ENCODE measurements at places on chromosomes 1 and 21.
A peak's percentile ranks its signal among the peaks of the same experiment; 100 is the strongest.

DNA sequence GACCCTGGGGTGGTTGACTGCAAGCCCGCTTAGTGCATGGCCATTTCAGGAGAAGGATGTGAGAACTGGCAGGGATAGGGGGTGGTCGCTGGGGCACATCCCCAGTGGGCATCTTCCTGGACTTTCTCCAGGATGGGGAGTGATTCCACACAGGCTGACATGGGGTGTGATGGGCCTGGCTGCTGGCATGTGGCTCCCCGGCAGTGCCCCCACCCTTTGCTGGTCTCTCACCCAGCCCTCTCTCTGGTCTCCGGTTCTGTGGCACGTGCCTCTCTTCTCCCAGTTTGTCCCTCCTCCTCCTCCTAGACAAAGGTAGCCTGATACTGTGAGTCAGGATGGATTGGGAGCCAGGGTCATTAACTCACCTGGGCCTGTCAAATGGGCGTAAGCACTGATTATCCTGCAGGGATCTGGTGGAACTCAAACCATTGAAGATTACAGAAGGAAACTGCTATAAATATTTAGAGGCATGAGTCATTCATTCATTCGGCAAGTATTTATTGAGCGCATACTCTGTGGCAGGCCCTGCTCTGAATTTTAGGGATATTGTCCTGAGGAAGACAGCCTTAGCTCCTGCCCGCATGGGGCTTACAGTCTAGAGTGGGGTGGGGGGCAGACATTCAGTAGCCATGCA, 23.6 kb upstream of the EPS8L3 start:
- DNase-seq = no peak

GRCh38 chr1:119052267-119052666, 64.1 kb upstream of the TBX15 start:
- DNase-seq = no peak

DNA sequence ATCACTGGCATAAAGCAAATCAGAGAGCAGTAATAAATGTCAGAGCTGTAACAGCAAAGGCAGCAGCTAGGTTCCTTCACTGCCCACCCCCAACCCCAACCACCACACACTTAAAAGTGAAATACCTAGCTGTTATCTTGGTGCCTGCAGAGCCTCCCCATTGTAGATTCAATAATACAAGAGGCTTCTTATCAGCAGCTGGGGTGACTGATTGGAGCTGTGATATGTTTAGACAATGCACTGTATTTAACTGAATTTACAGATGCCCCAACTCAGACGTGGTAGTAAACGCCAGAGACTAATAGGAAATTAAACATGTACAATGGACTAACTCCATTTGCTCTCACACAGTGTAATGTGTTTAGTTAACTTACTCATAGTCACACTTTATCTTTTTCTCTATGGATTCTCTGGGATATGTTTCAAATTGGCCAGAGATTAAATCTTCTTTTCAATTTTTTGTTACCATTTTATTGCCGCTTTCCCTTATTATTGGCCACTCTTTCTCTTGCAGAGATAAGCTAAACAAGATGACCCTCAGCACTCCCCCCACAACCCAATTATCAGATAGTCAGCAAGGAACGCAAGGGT, 117.1 kb downstream of the ESRRG start:
- DNase-seq = no peak

- no peak for DNase-seq
These were observed 111.5 kb upstream of the MAGI3 start for GRCh38 chr1:113278777-113279176.

GRCh38 chr1:175174309-175175102, 18.1 kb downstream of the KIAA0040 start:
- DNase-seq = no peak

- DNase-seq = no peak
These were observed 5.2 kb downstream of the PFKFB2 start for GRCh38 chr1:207058252-207058651.

- no peak for DNase-seq
These were observed 14.8 kb upstream of the WASF2 start for GRCh38 chr1:27504588-27505419.

GRCh38 chr1:64846573-64847430, 101.9 kb downstream of the RAVER2 start:
- DNase-seq = no peak

GRCh38 chr1:20325844-20326420, 35.3 kb downstream of the VWA5B1 start:
- no peak for DNase-seq

- DNase-seq = no peak
These were observed 13.3 kb downstream of the F3 start for GRCh38 chr1:94528299-94528698.

- DNase-seq = no peak
These were observed 4.7 kb downstream of the BTBD19 start for GRCh38 chr1:44812822-44813543.

- peak; percentile 9 for DNase-seq
These were observed 343.2 kb downstream of the OLFM3 start for GRCh38 chr1:101653482-101653946.

GRCh38 chr1:60990714-60991090, 91.7 kb upstream of the NFIA start:
- no peak for DNase-seq

DNA sequence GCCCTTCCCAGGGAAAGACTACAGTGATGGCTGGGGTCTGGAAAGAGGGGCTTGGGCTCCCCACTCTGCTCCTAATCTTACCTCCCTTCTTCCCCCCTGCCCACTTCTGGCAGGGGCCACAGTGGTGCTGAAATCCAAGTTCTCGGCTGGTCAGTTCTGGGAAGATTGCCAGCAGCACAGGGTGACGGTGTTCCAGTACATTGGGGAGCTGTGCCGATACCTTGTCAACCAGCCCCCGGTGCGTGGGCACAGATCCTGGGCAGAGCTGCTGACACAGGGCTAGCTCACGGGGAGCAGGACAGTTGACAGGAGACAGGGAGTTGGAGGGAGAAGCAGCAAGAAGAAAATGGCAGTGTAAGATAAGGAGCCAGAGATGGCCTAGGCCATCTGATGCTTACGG, 2.4 kb downstream of the SLC27A3 start:
- DNase-seq = no peak

DNA sequence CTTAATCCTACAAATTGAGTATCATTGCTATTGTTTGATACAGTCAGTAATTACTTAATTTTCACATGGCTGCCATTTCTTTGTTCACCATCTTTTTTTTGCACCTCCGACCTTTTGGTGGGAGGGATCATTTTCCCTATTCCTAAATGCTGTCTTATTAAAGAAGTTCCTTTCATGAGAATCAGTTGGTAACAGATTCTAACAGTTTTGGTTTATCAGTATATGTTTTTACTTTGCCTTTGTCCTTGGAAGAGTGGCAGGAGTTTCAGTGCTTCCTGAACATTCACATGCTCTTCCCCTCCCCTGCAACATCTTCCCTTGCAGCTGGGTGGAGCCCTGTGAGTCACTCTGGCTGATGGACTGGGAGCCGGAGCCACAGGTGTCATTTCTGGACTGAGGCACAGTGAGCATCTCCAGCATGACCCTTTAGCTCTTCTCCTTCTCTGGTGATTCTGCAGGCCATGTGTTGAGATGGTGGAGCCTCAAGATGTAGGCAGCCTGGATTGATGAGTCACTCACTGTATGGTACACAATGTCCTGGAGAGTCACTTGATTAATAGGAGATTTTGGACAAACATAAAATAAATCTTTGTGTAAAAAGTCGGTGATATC, 217.7 kb downstream of the URB2 start:
- DNase-seq = no peak

GRCh38 chr1:113041569-113042284, 31.3 kb upstream of the LRIG2 start:
- no peak for DNase-seq

- no peak for DNase-seq
These were observed 2095.1 kb downstream of the NCAM2 start for GRCh38 chr21:23093259-23093658.

GRCh38 chr1:21585037-21585436, 75.8 kb downstream of the ALPL start:
- DNase-seq = no peak
